ENCODE measurements at places on chromosomes 6 and 20.

DNA sequence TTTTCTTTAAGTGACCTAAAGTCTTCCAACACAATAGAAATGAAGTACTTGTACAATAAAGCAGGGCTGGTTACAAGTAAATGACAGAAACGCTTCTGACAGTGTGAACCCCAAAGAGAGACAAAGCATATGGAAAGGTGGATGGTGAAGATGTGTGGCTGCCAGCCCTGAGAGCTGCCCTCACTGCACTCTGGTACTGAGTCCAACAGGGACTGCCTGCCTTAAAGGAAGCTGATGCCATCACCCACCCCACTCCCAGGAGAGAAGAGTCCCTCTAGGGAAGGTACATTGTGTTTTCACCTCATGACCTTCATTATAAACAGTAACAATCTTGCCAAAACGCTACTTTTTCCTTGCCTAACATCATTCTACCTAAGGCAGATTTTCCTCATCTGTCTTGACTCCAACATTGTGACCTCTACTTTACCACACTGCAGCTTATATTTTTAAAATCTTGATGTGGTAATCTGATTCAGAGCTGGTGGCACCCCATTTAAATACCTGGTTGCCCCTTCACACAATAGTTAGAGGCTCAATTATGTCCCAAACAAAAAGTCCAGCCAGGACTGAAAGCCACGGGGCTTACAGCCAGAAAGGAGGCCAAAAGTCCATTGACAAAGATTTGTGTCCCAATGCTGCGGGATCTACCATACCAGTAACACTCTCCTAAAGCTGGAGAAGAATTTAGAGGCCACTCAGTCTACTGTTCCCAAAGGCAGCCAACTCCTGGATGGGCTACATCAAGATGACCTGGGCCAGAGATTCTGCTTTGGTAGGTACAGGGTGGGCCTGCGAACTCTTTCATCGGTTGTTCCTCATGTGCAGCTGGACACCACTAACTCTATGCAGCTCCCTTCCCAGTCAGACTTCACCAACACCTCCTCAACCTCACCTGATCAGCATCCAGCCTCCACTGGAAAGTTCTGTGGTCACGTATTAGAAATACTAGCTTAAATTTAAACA is 4.4 kb downstream of the APMAP start:
- no peak for DNase-seq

- DNase-seq: no peak
Observed at GRCh38 chr6:150883521-150883920, 18.0 kb downstream of the MTHFD1L start.

DNA sequence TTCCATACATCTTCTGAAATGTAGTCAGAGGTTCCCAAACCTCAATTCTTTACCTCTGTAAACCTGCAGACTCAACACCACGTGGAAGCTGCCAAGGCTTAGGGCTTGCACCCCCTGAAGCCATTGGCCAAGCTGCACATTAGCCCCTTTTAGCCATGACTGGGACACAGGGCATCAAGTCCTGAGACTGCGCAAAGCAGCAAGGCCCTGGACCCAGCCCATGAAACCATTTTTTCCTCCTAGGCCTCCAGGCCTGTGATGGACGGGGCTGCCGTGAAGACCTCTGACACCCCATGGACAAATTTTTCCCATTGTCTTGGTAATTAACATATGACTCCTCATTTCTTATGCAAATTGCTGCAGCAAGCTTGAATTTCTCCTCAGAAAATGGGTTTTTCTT is 727.8 kb downstream of the C6orf118 start:
- DNase-seq: no peak

GRCh38 chr6:93259332-93259731 is 160.0 kb downstream of the EPHA7 start:
- DNase-seq: no peak

GRCh38 chr20:49510562-49511122 is 28.2 kb upstream of the KCNB1 start:
- DNase-seq: no peak

DNA sequence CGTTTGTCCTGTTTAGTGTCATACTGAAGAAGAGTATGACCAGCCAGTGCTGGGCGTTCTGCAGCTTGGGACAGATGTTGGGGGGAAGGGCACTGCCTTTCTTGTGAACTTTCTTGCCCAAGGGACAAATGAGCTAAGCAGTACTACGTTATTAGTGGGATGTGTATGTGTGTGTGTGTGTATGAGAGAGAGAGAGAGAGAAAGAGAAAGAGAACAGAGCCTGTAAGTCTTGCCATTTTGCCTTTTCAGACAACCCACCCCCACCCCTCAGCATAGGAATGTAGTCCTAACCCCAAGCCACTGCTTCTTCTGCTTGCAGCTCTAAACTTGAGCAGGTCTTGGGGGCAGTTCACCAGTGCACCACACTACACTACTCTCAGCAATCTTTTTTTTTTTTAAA is 45.5 kb downstream of the E2F3 start:
- DNase-seq: no peak

DNA sequence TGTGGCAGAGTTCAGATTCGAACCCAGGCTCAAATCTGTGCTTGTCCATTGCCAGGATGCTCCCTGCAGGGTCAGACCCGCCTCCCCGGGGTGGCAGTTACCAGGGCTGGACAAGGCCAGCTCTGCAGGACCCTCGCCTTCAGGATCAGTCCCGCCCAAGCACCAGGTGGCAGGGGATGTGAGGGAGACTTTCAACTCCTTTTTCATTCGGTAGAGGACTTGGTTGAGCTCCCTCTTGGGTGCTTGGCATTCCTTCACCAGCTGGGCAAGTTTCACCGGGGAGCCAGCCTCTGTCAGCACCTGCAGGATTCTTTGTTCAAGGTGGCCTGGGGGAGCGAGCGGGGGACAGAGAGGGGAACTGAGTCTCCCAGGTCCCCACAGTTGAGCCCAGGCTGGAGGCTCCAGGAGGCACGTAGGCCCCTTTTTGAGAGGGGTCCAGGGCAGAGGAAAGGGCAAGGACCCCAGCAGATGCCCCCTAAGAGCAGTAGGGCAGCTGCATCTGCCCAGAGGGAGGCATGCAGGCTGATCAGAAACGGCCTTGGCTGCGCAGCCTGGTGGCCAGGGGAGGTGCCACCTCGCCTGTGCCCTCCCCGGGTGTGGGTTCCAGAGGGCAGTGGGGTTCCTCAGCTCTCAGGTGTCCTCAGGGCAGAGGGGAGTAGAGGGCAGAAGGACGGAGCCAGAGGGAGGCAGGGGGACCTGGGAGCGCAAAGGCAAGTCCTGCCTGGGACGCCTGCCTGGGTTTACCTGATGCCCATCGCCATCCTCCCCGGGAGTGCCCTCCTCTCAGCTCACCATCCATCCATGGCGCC is 3.9 kb downstream of the ZBP1 start:
- no peak for DNase-seq

GRCh38 chr6:166165558-166166313 is 1.9 kb downstream of the TBXT start:
- DNase-seq: no peak

- no peak for DNase-seq
Observed at GRCh38 chr6:167157414-167157813, 366 bp downstream of the GPR31 start.

DNA sequence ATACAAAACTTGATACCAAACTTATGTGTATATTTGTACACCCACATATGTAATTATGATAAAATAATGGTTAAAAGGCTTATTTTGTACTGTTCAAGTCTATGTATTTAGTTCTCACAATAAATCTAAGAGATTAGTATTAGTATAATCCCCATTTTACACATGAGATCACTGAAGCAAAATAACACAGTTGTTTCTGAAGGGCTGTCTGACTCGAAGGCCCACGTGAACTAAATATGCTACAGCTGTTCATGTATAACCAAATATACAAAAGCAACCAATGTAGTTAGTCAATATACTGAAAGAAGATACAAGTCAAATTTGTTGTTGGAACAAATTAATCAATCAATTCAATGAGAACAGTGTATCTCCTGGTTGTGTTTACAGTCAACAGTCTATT is 959.2 kb downstream of the EPHA7 start:
- DNase-seq: no peak

- no peak for DNase-seq
Observed at GRCh38 chr6:12298017-12298978, 8.1 kb downstream of the EDN1 start.

All from smooth muscle cell of the brain vasculature (primary cell).